Gastrocnemius medialis (tissue), 4 donors: ENCODE measurements at places on chromosomes 13 and 19. TPM values are rescaled to one million over a fixed set of nuclear protein-coding genes. Genes with fewer than 3 reads are reported as not detected.

Gene PTH2
- not detected for total RNA-seq

DNA sequence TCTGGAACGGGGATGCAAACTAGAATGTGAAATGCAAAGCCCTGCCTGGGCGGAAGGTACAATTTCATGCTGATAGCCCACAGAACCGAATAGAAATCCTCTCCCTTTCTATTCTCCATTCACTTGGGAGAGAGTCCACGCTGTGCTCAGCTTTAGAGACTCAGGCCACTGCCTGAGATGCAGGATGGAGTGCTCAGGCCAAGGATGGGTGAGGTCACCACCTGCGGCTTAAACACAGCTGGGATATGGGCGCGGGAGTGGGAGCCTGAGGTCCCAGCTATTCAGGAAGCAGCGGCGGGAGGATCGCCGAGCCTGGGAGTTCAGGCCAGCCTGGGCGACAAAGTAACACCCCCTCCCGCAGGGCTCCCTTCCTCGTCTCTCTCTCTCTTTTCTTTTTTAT is 446 bp upstream of the ZNF83 start:
- peak overlapping the region; percentile 62 for H3K4me3 ChIP-seq
- peaks cover 4% of the 10 kb centered on the region for H3K27me3 ChIP-seq
- DNase-seq, result no peak
- no peaks in the 10 kb centered on the region for H3K36me3 ChIP-seq

Gene SHC2
- total RNA-seq, result 4.3 TPM

GRCh38 chr13:114046431-114046975 is 72.6 kb upstream of the C13orf46 start:
- DNase-seq, result no peak
- H3K36me3 ChIP-seq, result peaks cover 8% of the 10 kb centered on the region
- H3K27me3 ChIP-seq, result no peaks in the 10 kb centered on the region
- no peak overlapping the region for H3K27ac ChIP-seq
- H3K4me1 ChIP-seq, result peaks cover 6% of the 10 kb centered on the region

DNA sequence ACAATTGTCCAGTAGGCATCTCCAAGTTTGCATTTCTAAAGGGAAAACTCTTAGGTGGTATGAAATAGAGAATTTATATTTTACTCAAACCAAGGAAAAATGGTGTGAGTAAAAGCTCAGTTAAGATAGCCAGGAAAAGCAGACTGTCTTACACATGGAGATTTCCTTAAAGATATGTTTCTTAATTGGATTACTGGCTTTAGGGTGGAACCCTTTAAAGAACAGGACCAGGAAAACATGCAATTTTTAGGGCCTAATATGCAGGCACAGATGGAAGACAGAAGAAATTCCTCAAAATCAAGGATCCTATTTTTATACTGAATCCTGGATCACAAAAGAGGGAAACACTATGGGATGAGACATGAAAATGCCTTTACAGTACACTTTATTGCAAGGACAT is 100.3 kb upstream of the PCDH17 start:
- H3K27me3 ChIP-seq, result no peaks in the 10 kb centered on the region
- DNase-seq, result no peak
- H3K4me3 ChIP-seq, result no peak overlapping the region
- no peaks in the 10 kb centered on the region for H3K36me3 ChIP-seq
- no peak overlapping the region for H3K27ac ChIP-seq

- no peak overlapping the region for H3K27ac ChIP-seq
- H3K27me3 ChIP-seq, result no peaks in the 10 kb centered on the region
- H3K4me3 ChIP-seq, result no peak overlapping the region
These were observed 1.1 kb downstream of the ARL11 start for GRCh38 chr13:49629196-49629938.

Gene IRGC
- not detected for total RNA-seq

GRCh38 chr13:113086991-113087922 is 18.3 kb upstream of the F7 start:
- H3K4me3 ChIP-seq, result no peak overlapping the region
- H3K36me3 ChIP-seq, result no peaks in the 10 kb centered on the region
- H3K27me3 ChIP-seq, result no peaks in the 10 kb centered on the region
- H3K27ac ChIP-seq, result no peak overlapping the region

DNA sequence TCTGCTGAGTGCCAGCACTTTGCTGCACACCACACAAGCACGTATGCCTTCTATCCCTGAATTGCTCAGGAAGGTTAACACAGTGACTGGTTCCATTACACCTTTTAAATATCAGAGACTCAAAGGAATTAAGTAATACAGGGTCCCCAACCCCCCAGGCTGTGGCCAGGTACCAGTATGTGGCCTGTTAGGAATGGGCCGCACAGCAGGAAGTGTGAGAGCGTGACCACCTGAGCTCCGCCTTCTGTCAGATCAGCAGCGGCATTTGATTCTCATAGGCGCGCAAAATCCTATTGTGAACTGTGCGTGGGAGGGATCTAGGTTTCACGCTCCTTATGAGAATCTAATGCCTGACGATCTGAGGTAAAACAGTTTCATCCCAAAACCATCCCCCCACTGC is 194.5 kb downstream of the FOXO1 start:
- H3K4me1 ChIP-seq, result peaks cover 24% of the 10 kb centered on the region
- no peaks in the 10 kb centered on the region for H3K36me3 ChIP-seq
- no peaks in the 10 kb centered on the region for H3K27me3 ChIP-seq
- no peak for DNase-seq
- no peak overlapping the region for H3K4me3 ChIP-seq

DNA sequence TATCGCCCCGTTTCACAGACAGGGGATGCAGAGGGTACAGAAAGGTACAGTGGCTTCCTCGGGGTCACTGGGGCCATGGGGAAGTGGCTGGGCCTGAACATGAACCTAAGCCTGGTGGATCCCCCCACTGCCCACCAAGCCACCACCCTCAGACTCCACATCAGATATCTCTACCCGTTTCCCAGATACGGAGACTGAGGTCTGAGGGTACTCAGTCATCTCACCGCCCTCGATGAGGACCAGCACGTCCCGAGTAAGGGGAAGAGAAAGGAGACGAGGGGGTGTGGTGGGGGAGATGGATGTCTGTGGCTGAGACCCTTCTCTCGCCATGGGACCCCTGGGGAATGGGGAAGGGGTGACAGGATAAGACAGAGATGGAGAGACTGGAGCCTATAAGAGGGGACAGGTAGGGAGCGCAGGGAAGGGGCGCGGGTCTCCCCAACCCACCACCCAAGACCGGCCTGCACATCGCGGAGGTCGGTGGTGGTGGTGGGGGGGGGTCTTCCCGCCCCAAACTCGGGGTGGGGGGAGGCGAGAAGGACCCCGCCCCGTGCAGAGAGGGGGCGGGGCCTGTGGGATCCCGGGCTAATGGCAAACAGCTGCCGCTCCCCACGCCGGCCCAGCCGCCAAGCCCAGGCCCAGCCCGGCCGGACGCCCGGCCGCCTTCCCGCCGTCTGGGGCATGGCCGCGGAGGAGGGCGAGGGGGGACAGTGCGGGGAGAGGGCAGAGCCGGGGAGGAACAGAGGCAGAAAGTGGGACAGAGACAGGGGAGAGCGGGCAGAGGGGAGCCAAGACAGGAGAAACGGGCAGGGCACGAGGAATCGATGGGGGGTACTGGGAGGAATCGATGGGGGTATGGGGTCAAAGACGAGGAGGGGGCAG is 698 bp downstream of the KANK2 start:
- no peak for DNase-seq
- H3K4me1 ChIP-seq, result peaks cover 23% of the 10 kb centered on the region
- no peaks in the 10 kb centered on the region for H3K27me3 ChIP-seq

Gene PLEKHJ1
- total RNA-seq, result 66.1 TPM

DNA sequence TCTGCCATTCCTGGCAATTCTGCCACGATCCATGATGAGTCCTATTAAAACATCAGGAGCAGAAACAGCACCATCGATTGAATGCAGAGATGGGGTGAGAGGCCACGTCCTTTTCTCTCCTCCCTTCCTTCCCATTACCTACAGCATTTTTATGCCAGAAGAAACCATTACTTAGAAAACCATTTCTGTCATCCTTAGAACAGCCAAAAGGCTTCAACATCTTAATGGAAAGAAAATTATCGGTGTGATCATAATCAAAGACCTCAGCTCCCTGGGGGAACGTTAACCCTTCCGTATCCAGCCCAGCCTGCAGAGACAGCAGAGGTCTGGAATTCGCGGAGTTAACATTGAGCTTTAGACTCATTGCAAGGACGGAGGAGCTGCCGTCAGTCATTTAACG is 56.0 kb upstream of the SIAH3 start:
- H3K4me1 ChIP-seq, result no peaks in the 10 kb centered on the region
- H3K27me3 ChIP-seq, result no peaks in the 10 kb centered on the region
- H3K36me3 ChIP-seq, result no peaks in the 10 kb centered on the region
- DNase-seq, result no peak

DNA sequence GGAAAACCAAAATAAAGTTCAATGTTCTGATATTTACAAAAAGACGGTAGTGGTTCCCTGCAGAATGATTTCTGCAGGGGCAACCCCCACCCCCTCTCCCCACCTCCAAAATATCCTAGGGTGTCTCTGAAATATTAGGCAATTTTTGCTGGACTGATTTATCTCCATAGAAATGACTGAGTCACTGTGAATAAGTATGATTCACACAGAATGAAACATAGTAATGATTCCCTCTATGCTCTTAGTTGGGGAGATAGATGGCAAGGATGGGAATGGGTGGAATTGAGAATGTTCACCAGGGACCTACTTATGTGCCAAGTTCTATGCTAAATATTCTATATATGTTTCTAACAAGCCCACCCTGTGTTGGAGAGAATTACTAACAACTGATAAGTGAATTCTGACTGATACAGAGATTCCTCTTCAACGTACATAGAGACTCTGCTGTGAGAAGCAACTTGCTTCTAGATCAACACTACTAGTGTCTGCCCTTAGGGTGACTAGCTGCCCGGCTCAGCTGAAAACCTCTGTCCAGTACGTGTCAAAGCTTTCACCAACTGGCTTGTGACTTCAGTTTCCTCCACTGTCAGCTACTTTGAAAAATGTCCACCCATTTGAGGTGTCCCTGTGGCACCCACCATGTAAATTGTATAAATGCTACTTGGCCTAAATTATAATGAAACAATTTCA is 38.4 kb upstream of the RAP2A start:
- no peak overlapping the region for H3K27ac ChIP-seq
- H3K4me1 ChIP-seq, result no peaks in the 10 kb centered on the region
- H3K36me3 ChIP-seq, result peaks cover 20% of the 10 kb centered on the region
- H3K4me3 ChIP-seq, result no peak overlapping the region
- no peaks in the 10 kb centered on the region for H3K27me3 ChIP-seq

GRCh38 chr19:51079481-51080110 is 3.1 kb downstream of the KLK14 start:
- DNase-seq, result no peak
- no peak overlapping the region for H3K27ac ChIP-seq
- H3K36me3 ChIP-seq, result no peaks in the 10 kb centered on the region
- no peaks in the 10 kb centered on the region for H3K4me1 ChIP-seq
- H3K27me3 ChIP-seq, result no peaks in the 10 kb centered on the region
- no peak overlapping the region for H3K4me3 ChIP-seq

GRCh38 chr13:110354123-110354627 is 47.1 kb downstream of the COL4A2 start:
- H3K36me3 ChIP-seq, result no peaks in the 10 kb centered on the region
- H3K27me3 ChIP-seq, result no peaks in the 10 kb centered on the region
- H3K27ac ChIP-seq, result no peak overlapping the region
- DNase-seq, result no peak
- no peak overlapping the region for H3K4me3 ChIP-seq

DNA sequence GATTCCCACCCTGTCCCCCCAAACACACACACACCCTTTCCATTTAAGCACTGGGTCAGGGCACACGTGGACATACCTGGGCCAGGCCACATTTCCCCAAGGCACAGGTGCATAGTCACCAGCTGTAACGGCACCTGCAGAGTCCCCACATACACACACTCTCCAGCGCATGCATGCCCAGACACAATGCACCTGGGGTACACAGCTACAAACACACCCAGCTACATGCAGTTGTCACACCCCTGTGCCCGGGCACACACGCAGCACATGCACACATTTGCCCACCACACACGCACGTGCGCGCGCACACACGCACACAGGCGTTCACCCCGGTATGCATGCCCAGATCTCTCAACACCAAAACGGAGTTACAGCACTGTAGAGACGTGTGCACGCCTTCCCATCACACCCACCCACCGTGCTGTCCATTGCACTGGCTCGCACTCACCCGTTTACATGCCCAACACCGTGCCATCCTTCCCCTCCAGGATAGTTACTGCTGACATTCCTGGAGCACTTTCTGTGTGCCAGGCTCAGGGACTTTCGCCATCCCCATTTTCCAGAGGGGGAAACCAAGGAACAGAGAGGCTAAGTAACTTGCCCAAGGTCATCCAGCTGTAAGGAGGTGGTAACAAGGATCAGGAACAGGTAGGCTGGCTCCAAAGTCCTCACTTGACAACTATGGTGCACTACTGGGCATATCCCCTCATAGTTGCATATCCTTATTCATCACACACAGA is 749 bp upstream of the SHANK1 start:
- DNase-seq, result no peak
- no peaks in the 10 kb centered on the region for H3K4me1 ChIP-seq
- H3K36me3 ChIP-seq, result no peaks in the 10 kb centered on the region
- H3K27me3 ChIP-seq, result peaks cover 15% of the 10 kb centered on the region
- H3K27ac ChIP-seq, result no peak overlapping the region

- H3K27me3 ChIP-seq, result no peaks in the 10 kb centered on the region
- H3K27ac ChIP-seq, result no peak overlapping the region
These were observed 12.0 kb upstream of the GRAMD1A start for GRCh38 chr19:34988119-34988518.

- H3K4me3 ChIP-seq, result no peak overlapping the region
- no peaks in the 10 kb centered on the region for H3K36me3 ChIP-seq
- H3K27ac ChIP-seq, result no peak overlapping the region
These were observed 23.5 kb downstream of the SHANK1 start for GRCh38 chr19:50696094-50696483.

Gene VSTM1
- total RNA-seq, result not detected

GRCh38 chr19:10863107-10863717 is 8.1 kb upstream of the CARM1 start:
- DNase-seq, result no peak
- H3K4me1 ChIP-seq, result peaks cover 4% of the 10 kb centered on the region
- H3K27me3 ChIP-seq, result no peaks in the 10 kb centered on the region
- no peaks in the 10 kb centered on the region for H3K36me3 ChIP-seq

- no peaks in the 10 kb centered on the region for H3K36me3 ChIP-seq
- H3K27ac ChIP-seq, result no peak overlapping the region
- no peaks in the 10 kb centered on the region for H3K27me3 ChIP-seq
- H3K4me3 ChIP-seq, result no peak overlapping the region
- peaks cover 11% of the 10 kb centered on the region for H3K4me1 ChIP-seq
These were observed 22.4 kb downstream of the ENOX1 start for GRCh38 chr13:43764349-43764748.

DNA sequence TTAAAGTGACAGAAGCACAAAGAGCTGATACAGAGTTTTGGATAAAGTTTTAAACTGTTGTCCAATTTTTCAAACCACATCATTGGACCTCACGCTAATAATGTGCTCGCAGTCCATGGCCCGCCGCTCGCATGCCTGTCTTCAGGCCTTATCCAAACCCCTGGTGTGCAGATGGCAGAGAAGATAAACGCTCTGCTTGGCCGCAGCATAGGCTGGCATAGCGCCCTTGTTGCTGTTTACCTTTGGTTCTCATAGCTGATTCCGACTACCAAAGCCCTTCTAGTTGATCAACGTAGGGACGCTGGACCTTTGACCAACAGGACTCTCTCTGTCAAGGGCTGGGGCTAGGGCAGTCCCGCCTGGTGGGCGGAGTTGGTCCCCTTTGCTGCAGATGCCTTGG is 23.5 kb upstream of the QTRT1 start:
- H3K36me3 ChIP-seq, result no peaks in the 10 kb centered on the region
- H3K4me1 ChIP-seq, result peaks cover 6% of the 10 kb centered on the region
- H3K27ac ChIP-seq, result no peak overlapping the region
- DNase-seq, result no peak
